Muscle of leg (tissue), 16 donors: ENCODE measurements at places on chromosomes 5 and 9. TPM values are rescaled to one million over a fixed set of nuclear protein-coding genes. Genes with fewer than 3 reads are reported as not detected.

DNA sequence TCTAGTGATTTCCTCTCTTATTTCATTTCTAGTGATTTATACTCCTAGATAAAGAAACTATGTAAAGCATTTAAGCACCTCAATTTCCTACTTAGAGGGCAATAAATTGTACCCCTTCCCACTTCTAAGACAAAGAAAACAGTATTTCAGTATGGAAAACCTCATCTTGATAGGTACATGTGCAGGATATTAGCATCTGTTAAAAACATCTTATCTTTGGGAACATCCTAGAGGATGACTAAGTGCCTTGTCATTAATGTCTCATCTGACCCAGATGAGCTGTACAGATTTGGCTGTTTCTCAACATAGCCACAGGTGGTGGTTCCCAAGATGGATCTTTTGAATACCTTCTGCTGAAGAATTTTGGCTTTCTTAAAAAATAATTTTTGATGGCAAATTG is 5.7 kb downstream of the MEGF10 start:
- peaks cover 2% of the 10 kb centered on the region for H3K36me3 ChIP-seq
- no peak overlapping the region for H3K27ac ChIP-seq
- H3K27me3 ChIP-seq: peaks cover 1% of the 10 kb centered on the region
- no peak for DNase-seq
- no peak overlapping the region for H3K4me3 ChIP-seq
- peaks cover 6% of the 10 kb centered on the region for H3K4me1 ChIP-seq

GLRA1 gene
- not detected for polyA plus RNA-seq

SLC46A2 gene
- not detected for polyA plus RNA-seq

ENHO gene
- polyA plus RNA-seq: 3.1 TPM

GRCh38 chr9:116178481-116179211 is 25.1 kb downstream of the PAPPA start:
- no peak overlapping the region for H3K4me3 ChIP-seq
- no peaks in the 10 kb centered on the region for H3K4me1 ChIP-seq
- H3K36me3 ChIP-seq: no peaks in the 10 kb centered on the region
- no peak overlapping the region for H3K27ac ChIP-seq
- H3K27me3 ChIP-seq: no peaks in the 10 kb centered on the region

GRCh38 chr9:77857513-77858259 is 173.9 kb downstream of the GNAQ start:
- no peak for DNase-seq
- H3K27ac ChIP-seq: no peak overlapping the region
- H3K27me3 ChIP-seq: no peaks in the 10 kb centered on the region
- no peaks in the 10 kb centered on the region for H3K36me3 ChIP-seq
- no peak overlapping the region for H3K4me3 ChIP-seq

DNA sequence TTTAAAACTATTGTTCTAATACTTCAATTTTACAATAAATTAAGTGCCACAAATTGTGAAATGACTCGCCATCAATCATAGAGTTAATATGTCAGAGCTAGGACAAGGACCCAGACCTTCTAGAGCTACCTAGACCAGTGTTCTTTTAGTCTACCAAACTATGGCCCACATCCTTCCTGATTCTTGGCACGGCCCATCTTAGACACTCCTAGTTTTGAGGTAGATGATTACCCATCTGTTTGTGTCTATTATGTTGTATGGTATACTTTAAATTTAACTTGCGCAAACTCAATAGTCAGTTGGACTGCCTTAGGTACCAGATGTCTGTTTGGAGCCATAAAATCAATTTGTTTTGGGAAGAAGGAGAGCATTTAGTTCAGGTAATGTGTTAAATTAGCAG is 17.5 kb downstream of the CDC26 start:
- no peaks in the 10 kb centered on the region for H3K27me3 ChIP-seq
- no peaks in the 10 kb centered on the region for H3K4me1 ChIP-seq
- H3K27ac ChIP-seq: no peak overlapping the region
- no peak overlapping the region for H3K4me3 ChIP-seq

CER1 gene
- polyA plus RNA-seq: 0.17 TPM

ZNF346 gene
- 15.7 TPM for polyA plus RNA-seq

- H3K27me3 ChIP-seq: no peaks in the 10 kb centered on the region
- no peak overlapping the region for H3K4me3 ChIP-seq
- H3K27ac ChIP-seq: no peak overlapping the region
- DNase-seq: no peak
- peaks cover 45% of the 10 kb centered on the region for H3K4me1 ChIP-seq
- peaks cover 51% of the 10 kb centered on the region for H3K36me3 ChIP-seq
Measured at GRCh38 chr5:140338336-140338735, 8.1 kb downstream of the HBEGF start.

WNT8A gene
- polyA plus RNA-seq: not detected

MYMK gene
- polyA plus RNA-seq: 48.6 TPM

SLC26A2 gene
- polyA plus RNA-seq: 11.3 TPM

CHSY3 gene
- polyA plus RNA-seq: 6.4 TPM

DNA sequence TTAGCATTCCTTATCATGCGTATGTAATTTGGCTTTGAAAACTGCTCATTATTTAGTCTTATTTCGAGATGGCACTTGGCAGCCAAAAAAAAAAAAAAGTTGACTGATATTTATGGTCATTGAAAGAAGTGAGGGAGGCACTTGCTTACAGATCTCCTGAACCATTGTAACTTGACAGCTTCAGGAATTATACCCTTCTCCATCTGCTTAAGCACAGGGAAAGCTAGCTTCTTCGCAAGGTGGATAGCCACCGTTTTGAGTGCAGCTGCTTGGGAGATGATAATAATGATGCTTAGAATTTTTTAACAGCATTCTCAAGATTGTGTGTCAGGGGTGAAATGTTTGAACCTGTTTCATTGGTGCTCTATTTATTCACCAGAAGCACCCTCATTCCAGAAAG is 116.1 kb downstream of the GIN1 start:
- DNase-seq: no peak
- no peak overlapping the region for H3K4me3 ChIP-seq
- no peaks in the 10 kb centered on the region for H3K4me1 ChIP-seq
- no peak overlapping the region for H3K27ac ChIP-seq
- H3K27me3 ChIP-seq: no peaks in the 10 kb centered on the region

FOXD4L5 gene
- 1.6 TPM for polyA plus RNA-seq

DNA sequence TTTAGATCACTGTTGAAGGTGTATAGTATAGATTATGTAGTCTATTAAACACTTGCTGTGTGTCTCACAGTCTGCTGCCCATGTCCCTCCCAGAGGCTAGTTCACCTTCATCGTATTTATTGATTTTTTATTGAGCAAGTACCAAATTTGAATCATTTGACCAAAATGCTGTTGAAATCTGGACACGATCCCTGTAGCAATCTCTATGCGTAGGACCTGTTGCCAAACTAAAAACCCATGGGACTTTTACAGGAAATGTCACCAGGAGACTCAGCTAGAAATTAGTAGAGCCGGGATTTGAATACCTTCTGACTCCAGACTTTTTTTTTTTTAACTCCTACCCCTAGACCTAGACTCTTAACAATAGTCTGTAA is 17.5 kb downstream of the SLC31A1 start:
- no peak overlapping the region for H3K27ac ChIP-seq
- H3K27me3 ChIP-seq: no peaks in the 10 kb centered on the region
- peak; percentile 24 for DNase-seq
- H3K4me3 ChIP-seq: no peak overlapping the region
- no peaks in the 10 kb centered on the region for H3K4me1 ChIP-seq
- no peaks in the 10 kb centered on the region for H3K36me3 ChIP-seq

DNA sequence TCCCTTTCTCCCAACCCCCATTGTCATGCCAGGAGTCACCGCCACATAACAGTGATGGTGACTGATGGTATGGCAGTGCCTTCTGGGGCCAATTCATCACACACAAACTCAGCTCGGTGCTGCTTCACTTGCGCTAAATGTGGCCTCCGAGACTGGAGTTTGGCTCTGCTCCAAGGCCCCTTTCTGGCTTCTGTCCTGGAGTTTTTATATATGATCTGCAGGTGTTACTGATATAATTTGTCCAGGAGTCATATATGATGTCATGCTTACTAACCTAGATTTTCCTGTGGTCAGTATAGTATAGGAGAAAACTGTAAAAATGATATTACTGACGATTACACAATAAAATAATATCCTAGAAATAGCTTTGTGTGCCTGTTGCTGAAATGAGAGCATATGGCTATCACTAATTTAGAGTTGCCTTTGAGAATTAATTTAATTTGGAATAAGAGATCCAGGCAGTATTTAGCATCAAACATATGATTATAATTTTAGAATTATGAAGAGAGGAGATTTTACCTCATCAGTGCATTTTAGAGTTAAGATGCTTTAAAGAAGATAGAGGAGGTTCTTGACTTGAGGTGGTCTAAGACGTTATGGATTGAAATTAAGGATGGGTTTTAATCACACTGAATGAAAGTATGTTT is 334.1 kb upstream of the CD180 start:
- no peak overlapping the region for H3K4me3 ChIP-seq
- peaks cover 3% of the 10 kb centered on the region for H3K4me1 ChIP-seq

DNA sequence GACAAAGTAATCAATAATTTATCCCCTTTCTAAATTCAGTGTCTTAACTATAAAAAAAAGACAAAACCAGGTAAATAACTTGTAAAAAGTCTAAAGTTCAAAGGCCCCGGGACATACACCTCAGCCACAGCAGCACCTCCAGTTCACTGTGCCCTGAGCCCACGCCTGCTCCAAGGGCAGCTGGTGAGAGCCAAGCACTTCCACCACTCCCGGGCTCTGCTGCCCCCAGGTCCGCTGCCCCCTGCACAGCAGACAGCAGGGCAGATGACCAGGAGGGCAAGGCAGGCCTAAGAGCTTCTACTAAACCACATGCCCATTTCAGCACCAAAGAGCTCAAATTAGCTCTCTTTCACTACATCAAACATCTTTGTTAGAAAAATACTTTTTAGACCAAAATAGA is 91.9 kb downstream of the CAMSAP1 start:
- no peak overlapping the region for H3K27ac ChIP-seq
- no peak for DNase-seq
- peaks cover 84% of the 10 kb centered on the region for H3K36me3 ChIP-seq
- no peaks in the 10 kb centered on the region for H3K27me3 ChIP-seq

DNA sequence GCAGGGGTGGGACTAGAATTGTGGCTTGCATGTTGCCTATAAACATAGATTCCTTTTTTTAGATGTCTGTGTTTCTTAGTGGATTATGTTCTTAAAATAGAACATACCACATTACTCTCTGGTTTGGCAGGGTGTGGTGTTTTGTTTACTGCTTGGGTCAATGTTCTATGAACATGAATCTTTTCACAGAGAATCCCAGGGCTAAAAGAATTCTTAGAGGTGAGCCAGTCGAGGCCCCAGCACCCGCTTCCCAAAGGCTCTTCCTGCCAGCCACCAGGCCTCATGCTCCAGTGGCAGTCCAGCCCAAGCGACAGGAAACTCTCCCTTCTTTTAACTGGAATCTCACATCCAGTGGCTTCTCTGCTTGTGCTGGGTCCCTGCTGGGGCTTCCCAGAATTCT is 126.6 kb downstream of the C9orf152 start:
- no peaks in the 10 kb centered on the region for H3K27me3 ChIP-seq
- peak overlapping the region; percentile 82 for H3K27ac ChIP-seq
- peak; percentile 75 for DNase-seq
- H3K4me3 ChIP-seq: no peak overlapping the region

DNA sequence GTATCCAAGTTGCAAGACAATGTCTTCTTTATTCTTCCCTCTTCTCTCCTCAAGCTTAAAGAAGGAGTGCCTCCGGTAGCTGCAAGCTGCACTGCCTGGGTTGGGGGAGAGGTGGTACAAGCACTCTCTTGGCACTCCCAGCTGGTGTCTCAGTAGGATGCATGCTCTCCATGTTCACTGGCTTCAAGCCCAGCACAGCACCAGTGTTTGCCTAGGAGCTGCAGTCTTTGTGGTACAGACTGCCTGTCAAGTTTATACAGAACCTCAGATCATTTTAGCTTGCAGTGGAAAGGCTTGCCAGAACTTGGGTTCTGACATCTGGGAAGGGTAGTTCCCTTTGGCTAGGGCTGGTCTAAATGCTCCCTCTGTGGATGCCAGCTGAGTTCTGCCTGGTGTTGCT is 505.6 kb downstream of the MAN2A1 start:
- no peaks in the 10 kb centered on the region for H3K4me1 ChIP-seq
- H3K36me3 ChIP-seq: no peaks in the 10 kb centered on the region
- DNase-seq: no peak
- no peaks in the 10 kb centered on the region for H3K27me3 ChIP-seq

DNA sequence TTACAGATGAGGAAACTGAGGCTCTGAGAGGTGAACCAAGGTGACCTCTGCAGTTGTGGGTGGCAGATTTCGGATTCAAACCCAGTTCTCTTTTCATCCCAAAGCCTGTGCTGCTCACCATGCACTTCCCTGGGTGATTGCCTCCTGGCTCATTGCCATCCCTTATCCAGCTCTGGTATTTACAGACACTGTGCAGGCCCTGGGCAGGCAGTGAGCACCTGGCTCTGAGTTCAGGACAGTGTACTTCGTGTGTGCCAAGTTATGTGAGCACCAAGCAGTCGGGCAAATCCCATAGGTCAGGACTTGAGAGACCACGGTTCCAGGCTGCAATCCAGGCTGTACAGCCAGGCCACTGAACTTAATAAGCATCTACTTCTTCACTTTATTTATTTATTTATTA is 1.4 kb downstream of the LRSAM1 start:
- no peaks in the 10 kb centered on the region for H3K27me3 ChIP-seq
- peaks cover 34% of the 10 kb centered on the region for H3K4me1 ChIP-seq
- DNase-seq: peak; percentile 57
- H3K4me3 ChIP-seq: no peak overlapping the region
- no peak overlapping the region for H3K27ac ChIP-seq

GRCh38 chr5:156340893-156341292 is 13.9 kb downstream of the SGCD start:
- no peak overlapping the region for H3K27ac ChIP-seq
- H3K36me3 ChIP-seq: peaks cover 17% of the 10 kb centered on the region
- DNase-seq: peak; percentile 83
- no peaks in the 10 kb centered on the region for H3K27me3 ChIP-seq
- no peak overlapping the region for H3K4me3 ChIP-seq

GRCh38 chr9:94018628-94019027 is 63.5 kb upstream of the BARX1 start:
- peaks cover 3% of the 10 kb centered on the region for H3K4me1 ChIP-seq
- H3K4me3 ChIP-seq: no peak overlapping the region
- peak; percentile 71 for DNase-seq
- H3K27ac ChIP-seq: peak overlapping the region; percentile 24

GRCh38 chr9:8627976-8628679 is 828.5 kb upstream of the DMAC1 start:
- H3K27me3 ChIP-seq: no peaks in the 10 kb centered on the region
- H3K4me1 ChIP-seq: no peaks in the 10 kb centered on the region
- H3K36me3 ChIP-seq: no peaks in the 10 kb centered on the region
- DNase-seq: peak; percentile 60
- H3K27ac ChIP-seq: no peak overlapping the region
- no peak overlapping the region for H3K4me3 ChIP-seq

GRCh38 chr5:127864511-127864910 is 161.3 kb downstream of the CCDC192 start:
- no peaks in the 10 kb centered on the region for H3K36me3 ChIP-seq
- H3K27me3 ChIP-seq: no peaks in the 10 kb centered on the region
- no peak for DNase-seq

- H3K27ac ChIP-seq: no peak overlapping the region
- H3K4me3 ChIP-seq: no peak overlapping the region
- no peaks in the 10 kb centered on the region for H3K36me3 ChIP-seq
- no peaks in the 10 kb centered on the region for H3K27me3 ChIP-seq
- peak; percentile 64 for DNase-seq
- H3K4me1 ChIP-seq: no peaks in the 10 kb centered on the region
Measured at GRCh38 chr5:124050120-124050770, 538.3 kb downstream of the CSNK1G3 start.

GPX8 gene
- 66.0 TPM for polyA plus RNA-seq

SPATA31A6 gene
- not detected for polyA plus RNA-seq

GRCh38 chr9:125995706-125996105 is 248.5 kb downstream of the PBX3 start:
- no peak overlapping the region for H3K4me3 ChIP-seq
- no peak for DNase-seq
- H3K27me3 ChIP-seq: peaks cover 4% of the 10 kb centered on the region
- H3K27ac ChIP-seq: no peak overlapping the region
- no peaks in the 10 kb centered on the region for H3K4me1 ChIP-seq
